ENCODE measurements at places on chromosomes 12 and 14. TPM values are rescaled to one million over a fixed set of nuclear protein-coding genes. Genes with fewer than 3 reads are reported as not detected.

The APPL2 gene
- polyA plus RNA-seq: 80.8 TPM

The ANO2 gene
- 6.4 TPM for polyA plus RNA-seq

The IFNG-AS1 gene
- not detected for polyA plus RNA-seq

The SERPINA3 gene
- polyA plus RNA-seq: 0.84 TPM

The NGB gene
- polyA plus RNA-seq: 15.6 TPM

The RNASE7 gene
- not detected for polyA plus RNA-seq

The CMA1 gene
- not detected for polyA plus RNA-seq

The CNIH1 gene
- polyA plus RNA-seq: 128 TPM

The TSPAN11 gene
- polyA plus RNA-seq: 48.6 TPM

The CHURC1 gene
- polyA plus RNA-seq: 38.7 TPM

The KRT75 gene
- polyA plus RNA-seq: 0.12 TPM

The LRRC9 gene
- 2.5 TPM for polyA plus RNA-seq

The MYF6 gene
- polyA plus RNA-seq: 3.5 TPM

The TBK1 gene
- 22.3 TPM for polyA plus RNA-seq

The TSPAN19 gene
- polyA plus RNA-seq: 2.2 TPM

The AMHR2 gene
- polyA plus RNA-seq: not detected

The WASHC3 gene
- 56.5 TPM for polyA plus RNA-seq
